GM12878 (cell line): ENCODE measurements at places on chromosomes 7 and 10. TPM values are rescaled to one million over a fixed set of nuclear protein-coding genes. Genes with fewer than 3 reads are reported as not detected.

The C7orf57 gene
- not detected in 2 replicates for total RNA-seq

GRCh38 chr10:49079499-49079898 is 35.8 kb downstream of the VSTM4 start:
- peaks cover 12% of the 10 kb centered on the region for H3K4me1 ChIP-seq
- no peaks in the 10 kb centered on the region; the same call in 1 of the 2 replicates for H3K27me3 ChIP-seq
- H3K36me3 ChIP-seq: no peaks in the 10 kb centered on the region
- no peak overlapping the region for H3K27ac ChIP-seq

GRCh38 chr10:75553550-75553949 is 122.1 kb downstream of the LRMDA start:
- H3K4me1 ChIP-seq: no peaks in the 10 kb centered on the region
- DNase-seq: no peak
- H3K27ac ChIP-seq: no peak overlapping the region
- H3K4me3 ChIP-seq: no peak overlapping the region
- no peaks in the 10 kb centered on the region for H3K36me3 ChIP-seq

DNA sequence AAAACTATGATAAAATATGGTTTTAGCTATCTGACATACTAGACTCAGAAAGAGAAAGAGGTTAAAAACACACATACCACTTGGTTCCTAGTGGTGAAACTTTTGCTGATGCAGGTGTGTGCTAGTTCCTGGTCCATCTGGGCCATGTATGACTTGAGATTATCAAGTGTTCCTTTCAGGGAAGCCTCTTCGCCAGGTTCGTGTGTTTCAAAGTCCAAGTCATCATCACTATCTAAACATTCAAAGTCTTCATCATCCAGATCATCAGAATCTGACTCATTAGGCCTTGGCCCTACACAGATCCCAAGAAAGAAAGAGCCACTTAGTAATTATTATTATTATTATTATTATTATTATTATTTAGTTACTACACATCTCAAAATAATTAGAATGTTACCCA is 26.4 kb downstream of the NUDT13 start:
- H3K4me3 ChIP-seq: no peak overlapping the region
- H3K27me3 ChIP-seq: no peaks in the 10 kb centered on the region
- H3K27ac ChIP-seq: no peak overlapping the region
- peaks cover 4% of the 10 kb centered on the region; the same call in 1 of the 2 replicates for H3K4me1 ChIP-seq

The NODAL gene
- 0.11 TPM in 1 of 2 replicates, not detected in the other for total RNA-seq

DNA sequence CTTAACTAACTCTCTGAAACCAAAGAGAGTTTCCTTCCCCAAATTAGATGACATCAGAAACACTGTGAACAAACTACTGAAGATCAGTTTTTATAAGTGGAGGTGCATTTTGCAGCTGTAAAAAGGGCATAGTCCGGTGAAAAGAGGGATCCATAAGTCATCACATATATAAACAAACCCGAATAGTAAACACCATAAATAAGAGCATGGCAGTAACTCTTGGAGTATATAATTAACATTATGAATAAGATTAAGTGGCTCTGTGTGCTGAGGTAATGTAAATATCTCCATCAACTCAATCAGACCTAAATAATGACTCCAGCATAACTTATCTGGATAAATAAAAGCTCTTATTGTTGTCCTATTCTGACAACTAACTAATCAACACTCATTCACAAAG is 43.0 kb upstream of the SHTN1 start:
- no peak for DNase-seq
- H3K4me3 ChIP-seq: no peak overlapping the region
- no peaks in the 10 kb centered on the region for H3K27me3 ChIP-seq
- no peaks in the 10 kb centered on the region for H3K4me1 ChIP-seq
- H3K27ac ChIP-seq: no peak overlapping the region
- no peaks in the 10 kb centered on the region for H3K36me3 ChIP-seq

DNA sequence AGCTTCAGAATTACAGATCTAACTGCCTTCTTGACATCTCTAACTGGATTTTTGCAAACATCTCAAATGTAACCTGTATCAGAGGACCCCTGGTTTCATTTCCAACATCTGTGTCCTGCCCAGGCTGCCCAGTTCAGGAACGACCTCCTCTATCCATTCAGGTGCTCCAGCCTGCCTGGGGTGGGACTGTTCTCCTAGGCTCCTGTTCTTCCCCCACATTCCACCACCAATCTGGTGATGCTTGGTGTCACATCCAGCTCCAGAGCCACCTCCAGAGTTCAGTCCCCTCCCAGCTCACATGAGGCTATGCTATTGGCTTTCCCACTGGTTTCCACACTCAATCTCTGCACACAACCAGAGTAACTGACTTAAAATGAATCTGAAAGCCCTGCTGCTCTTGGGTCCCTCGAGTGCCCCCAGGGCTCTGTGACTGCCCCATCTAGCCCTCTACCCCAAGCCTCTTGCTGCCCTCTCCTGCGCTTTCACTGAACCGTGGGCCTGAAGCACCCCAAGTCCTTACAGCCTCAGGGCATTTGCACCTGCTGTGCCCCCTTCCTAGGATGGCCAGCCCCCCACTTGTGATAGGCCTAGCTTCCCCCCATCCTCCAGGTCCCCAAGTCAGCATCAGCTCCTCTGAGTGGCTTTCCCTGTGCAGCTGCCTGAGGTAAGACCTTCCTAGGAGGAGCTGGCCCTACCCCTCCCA is 46.1 kb downstream of the PPIF start:
- H3K36me3 ChIP-seq: no peaks in the 10 kb centered on the region
- no peaks in the 10 kb centered on the region for H3K27me3 ChIP-seq
- no peak overlapping the region for H3K27ac ChIP-seq
- DNase-seq: no peak
- no peak overlapping the region for H3K4me3 ChIP-seq
- peaks cover 6% of the 10 kb centered on the region; the same call in 1 of the 2 replicates for H3K4me1 ChIP-seq

DNA sequence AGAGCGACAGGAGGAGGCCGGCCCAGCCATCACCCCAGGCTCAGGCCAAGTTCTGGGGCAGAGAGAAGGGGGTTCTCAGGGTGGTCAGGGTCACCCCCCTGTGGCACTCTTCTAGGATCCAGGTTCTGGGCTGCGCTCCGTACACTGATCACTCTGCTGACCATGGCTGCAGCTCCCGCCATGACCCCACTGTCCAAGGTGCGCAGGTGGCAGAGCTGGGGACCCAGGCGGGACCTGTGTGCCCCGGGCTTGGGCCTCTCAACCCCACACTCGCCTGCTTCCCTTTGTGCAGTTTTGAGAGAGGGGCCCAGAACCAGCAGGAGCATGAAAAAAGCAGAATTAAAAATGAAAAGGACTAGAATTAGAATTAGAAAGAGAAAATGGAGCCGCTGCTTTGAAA is 227.1 kb downstream of the FANK1 start:
- H3K27ac ChIP-seq: no peak overlapping the region
- no peaks in the 10 kb centered on the region for H3K36me3 ChIP-seq
- DNase-seq: no peak
